GM12878 (cell line): ENCODE measurements at places on chromosomes 11 and 22.
A peak's percentile ranks its signal among the peaks of the same experiment; 100 is the strongest.

DNA sequence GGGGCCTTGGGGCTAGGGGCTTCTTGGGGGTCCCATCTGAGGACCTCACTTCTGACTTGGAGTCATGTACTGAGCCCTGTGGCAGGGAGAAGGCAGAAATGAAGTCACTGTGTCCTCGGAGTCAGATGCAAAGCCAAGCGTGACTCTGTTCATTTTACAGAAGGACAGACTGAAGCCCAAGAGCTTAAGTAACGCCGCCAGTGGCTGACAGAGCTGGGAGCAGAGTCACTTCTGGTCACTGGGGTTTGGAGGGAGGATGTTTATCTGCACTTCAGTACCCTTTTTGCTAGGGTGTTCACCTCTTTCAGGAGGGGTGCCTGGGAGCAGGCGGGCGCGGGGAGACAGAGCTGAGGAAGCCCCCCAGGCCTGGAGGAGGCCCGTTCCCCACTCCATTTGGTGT lies 10.7 kb downstream of the CD6 start:
- DNase-seq, result no peak

GRCh38 chr11:75275581-75275980 lies 35.0 kb downstream of the TPBGL start:
- no peak for DNase-seq

DNA sequence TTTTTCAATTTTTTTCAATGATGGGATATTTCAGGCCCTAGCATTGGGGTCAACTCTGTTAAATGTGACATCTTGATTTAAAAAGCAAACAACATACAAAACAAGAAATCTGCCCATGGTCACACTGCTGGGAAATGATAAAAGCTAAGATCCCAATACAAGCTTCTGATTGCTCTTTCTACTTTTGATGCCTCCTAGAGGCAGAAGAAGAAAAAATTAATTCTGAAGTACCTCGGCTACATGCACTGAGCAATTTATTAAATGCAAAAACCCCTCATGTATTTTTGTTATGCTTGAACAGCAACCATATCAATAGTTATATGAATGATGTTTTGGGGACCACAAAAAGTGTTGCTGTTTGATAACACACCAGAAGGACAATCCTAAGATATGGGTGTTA lies 342.1 kb upstream of the NARS2 start:
- no peak for DNase-seq

DNA sequence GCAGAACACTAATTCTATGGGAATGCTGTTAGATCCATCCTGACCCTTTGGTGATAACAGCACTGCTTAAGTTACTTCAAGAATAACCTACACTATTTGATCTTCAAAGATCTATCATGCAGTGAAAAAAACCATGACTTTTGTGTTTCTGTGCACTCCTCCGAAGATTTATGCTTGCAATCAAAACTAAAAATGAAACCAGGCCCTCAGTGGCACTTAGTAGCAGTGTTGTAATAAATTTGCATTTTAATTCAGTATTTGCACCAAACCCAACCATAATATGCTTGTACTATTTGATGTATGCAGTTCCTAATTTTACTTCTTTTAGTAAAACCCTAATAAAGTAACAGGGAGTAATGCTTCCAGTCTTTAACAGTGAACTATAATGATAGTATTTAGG lies 130.7 kb downstream of the SOX6 start:
- DNase-seq, result no peak

GRCh38 chr11:122181372-122181771 lies 65.4 kb upstream of the BLID start:
- DNase-seq, result no peak

DNA sequence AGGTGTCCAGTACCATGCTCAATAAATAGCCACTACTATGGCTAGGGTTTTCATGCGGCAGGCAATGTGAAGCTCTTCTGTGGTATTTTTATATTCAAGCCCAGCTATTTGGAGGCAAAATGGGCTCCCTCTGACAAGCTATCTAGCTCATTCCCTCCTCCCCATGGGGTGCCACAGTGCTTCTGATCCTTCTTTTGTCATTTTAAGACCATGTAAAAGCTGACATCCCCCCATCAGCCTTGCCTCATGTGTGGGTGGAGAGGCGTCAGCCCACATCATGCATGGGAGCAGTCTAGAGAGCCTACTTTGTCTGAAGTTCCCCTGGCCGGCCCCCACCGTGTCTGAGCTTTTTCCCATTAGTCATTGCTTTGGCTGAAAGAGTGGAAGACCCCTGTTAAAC lies 59.8 kb downstream of the NAV2 start:
- DNase-seq, result no peak

GRCh38 chr11:83046621-83047172 lies 25.0 kb downstream of the RAB30 start:
- DNase-seq, result no peak

DNA sequence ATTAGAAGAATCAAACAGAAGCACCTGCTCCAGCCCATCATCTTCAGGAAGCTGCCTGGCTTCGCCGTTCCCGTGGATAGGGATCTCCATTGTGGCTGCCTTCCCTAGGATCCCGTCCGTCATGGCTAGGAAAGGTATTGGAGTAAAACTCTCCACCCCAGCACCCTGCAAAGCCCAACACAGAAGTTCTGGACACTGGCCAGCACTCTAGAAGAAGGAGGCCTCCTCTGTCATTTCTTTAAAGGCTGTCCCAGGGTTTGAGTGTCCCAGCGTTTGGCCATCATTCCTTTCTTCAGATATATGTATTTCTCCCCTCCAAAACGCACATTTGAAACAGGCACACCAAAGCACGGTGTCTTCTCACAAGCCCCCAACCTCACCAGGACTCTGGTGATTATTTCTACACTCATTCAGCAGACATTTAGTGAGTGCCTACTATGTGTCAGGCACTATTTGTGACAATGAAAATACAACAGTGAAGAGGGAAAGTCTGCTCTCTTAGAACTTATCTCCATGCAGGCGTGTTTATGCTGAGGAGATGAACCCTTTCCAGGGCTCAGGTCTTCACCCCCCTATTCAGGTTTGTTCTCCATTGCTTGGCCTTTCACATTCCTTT lies 724 bp downstream of the ARFIP2 start:
- DNase-seq, result no peak

- no peak for DNase-seq
Measured at GRCh38 chr11:44743959-44744557, 17.3 kb downstream of the TSPAN18 start.

DNA sequence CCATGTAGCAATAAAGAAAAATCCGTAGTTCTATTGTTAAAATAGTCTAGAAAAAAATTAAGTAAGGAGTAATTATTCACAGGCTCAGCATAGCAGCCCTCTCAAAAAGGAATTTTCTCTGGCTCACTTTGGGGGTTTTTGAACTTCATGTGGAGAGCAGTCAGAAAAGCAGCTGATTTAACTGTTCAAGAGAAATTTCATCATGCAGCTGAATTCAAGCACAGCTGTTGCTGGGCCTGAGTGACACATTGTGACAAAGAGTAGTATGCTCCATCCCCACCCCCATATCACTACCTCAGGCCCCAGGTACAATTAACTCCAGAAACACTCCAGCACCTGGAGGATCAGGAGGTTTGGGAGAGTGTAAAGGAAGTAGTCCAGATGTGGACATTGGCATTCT lies 272.1 kb downstream of the FAM76B start:
- no peak for DNase-seq

- DNase-seq, result no peak
Measured at GRCh38 chr11:19225123-19225522, 15.6 kb downstream of the E2F8 start.

DNA sequence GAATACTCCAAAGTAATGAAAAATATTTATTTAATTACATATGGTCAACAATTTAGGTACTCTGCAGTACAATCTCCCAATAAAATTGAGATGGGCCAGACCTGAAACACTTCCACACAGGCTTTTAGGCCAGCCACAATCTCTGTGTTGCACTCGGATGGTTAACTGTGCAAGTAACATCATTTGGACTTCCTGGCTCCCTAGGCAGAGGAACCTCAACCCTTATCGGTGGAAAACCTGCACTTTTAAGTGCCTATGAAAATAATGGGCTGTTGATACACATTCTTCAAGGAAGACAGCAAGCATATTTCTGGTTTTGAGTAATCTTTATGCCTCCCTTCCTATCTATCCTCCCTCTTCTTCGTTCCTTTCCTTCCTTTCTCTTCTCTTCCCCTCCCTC lies 343.1 kb downstream of the SOX6 start:
- no peak for DNase-seq

DNA sequence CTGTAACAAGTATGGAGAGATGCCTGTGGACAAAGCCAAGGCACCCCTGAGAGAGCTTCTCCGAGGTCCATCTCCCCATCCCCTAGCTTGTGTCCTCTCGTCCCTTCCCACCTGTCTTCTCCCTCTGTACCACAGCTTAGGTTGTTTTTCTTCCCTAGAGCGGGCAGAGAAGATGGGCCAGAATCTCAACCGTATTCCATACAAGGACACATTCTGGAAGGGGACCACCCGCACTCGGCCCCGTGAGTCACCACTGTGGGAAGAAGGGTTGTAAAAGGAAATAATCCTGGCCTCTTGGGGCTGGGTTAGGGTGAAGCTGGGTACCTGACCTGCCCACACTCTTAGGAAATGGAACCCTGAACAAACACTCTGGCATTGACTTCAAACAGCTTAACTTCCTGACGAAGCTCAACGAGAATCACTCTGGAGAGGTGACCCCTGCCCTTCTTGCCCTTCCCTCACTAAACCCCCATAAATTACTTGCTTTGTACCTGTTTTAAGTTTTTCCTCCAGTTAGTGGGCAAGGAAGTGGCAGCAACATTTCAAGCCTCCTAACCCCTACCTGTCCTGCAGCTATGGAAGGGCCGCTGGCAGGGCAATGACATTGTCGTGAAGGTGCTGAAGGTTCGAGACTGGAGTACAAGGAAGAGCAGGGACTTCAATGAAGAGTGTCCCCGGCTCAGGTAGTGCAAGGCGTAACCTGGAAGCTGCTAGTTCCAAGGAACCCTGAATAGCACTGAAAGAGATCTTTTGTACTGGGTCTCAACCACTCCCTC lies 3.1 kb downstream of the TAF10 start:
- DNase-seq, result no peak

DNA sequence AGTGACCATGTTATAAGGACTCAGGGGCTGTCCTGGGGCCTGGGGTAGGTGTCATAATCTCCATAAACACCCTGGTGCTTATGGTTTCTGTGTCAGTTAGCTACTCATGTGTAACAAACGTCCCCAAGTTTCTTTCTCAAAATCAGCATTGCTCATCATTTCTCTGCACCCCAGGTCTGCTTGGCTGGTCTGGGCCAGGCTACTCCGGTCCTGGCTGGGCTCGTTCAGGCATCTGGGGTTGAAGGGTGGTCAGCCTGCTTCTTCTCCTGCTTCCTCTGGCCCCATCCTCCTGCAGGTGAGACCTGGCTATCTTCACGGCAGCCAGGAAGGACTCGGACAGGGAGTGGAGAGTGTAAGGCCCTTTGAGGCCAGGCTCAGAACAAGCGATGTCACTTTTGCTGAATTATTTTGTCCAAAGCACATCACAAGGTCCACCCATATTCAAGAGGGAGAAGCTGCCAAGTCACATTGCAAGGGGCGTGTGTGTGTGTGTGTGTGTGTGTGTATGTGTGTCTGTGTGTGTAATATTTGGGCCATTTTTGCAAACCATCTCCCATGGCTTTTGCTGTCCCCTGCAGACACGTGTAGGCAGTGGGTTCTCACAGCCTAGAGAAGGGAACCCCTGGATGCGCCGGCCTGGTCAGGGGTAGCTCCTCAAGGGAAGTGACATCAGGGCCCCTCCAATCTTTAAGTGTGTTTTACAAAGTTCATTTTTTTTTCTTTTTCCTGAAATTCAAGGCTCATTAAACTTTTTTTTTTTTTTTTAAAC lies 535.8 kb downstream of the TBC1D22A start:
- DNase-seq, result no peak

DNA sequence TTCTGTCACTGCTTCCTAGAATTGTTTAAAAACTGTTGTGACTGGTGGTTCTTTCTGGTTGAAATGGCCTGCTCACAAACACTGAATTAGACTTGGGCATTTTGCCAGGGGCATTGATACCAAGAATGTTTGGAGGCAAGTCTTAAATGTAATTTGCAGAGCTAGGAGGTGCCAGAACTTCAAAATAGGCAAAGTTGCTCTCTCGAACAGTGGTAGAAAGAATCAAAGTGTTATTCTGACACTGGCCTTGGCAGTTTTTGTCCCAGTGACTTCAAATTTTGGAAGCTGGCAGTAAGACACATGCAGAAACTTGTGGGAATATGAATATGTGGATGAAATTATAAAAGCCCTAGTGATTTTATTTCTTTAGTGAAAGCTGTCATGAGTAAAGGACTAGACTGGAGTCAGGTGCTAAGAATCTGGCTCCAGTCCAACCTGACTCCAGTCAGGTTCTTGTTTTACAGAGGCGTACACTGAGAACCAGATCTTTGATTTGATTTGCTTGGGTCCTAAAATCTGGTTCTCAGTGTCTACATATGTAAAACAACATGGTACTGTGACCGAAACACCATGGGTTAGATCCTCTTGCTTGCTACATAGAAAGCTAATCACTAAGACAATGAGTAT lies 20.9 kb downstream of the SVIP start:
- DNase-seq, result no peak

DNA sequence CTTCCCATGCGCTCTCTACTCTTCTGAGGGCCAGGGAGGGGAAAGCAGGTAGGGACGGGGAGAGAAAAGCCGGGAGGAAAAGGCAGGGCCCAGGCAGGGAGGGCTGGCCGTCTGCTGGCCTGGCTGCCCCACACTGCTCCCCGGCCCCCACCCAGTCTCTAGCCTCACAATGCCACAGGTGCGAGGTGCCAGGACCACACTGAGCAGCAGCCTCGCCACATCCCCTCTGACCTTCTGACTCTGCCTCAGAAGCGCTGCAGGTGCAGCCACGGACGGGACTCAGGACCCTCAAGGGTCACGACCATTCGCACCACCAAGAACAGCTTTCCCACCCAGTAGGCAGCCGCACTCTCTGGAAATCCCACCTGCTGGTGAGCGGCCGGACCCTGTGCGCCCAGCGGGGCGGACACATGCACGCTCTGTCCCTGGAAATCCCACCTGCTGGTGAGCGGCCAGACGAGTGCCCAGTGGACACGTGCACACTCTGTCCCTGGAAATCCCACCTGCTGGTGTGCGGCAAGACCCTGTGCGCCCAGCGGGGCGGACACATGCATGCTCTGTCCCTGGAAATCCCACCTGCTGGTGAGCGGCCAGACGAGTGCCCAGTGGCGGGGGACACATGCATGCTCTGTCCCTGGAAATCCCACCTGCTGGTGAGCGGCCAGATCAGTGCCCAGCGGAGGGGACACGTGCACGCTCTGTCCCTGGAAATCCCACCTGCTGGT lies 20.1 kb downstream of the TOLLIP start:
- no peak for DNase-seq

- DNase-seq, result no peak
Measured at GRCh38 chr11:123258877-123259276, 63.8 kb upstream of the CLMP start.

- DNase-seq, result no peak
Measured at GRCh38 chr11:22349491-22349890, 11.3 kb downstream of the SLC17A6 start.

DNA sequence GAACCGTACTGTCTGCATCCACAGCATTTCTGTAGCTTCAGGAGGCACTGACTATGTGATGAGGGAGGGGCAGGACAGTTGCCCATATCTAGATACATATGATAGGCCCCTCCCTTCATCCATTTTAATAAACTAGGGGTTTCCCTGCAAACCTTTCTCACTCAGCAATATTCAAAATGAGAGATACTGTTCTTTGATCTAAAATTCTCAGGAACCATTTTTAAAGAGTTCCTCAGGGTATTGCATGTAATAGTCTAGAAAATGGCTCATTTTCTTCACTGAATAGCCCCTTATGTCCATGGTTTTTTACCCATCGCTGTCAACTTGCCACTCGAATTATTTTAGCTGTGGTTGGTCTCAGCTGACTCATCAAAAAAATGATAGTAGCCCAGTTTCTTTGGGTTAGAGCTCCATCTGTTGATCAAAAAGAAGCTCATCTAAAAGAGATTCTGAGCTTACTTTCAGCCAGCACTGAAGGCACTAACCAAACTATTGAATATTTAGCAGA lies 37.0 kb upstream of the DNAJB7 start:
- peak; percentile 44 for DNase-seq
